Globus pallidus (tissue), 1 donor: ENCODE measurements at places on chromosomes 7 and 10.

DNA sequence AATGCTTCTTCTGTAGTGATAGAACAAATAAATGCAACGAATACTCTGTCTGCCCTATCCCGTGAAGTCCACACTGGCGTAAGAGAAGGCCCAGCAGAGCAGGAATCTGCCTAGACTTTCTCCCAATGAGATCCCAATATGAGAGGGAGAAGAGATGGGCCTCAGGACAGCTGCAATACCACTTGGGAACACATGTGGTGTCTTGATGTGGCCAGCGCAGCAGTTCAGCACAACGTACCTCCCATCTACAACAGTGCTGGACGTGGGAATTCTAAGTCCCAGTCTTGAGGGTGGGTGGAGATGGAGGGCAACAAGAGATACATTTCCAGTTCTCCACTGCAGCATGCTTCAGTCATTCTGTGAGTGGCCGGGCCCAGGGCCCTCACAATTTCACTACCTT, 45.8 kb downstream of the FIGNL1 start:
- no peak for DNase-seq

DNA sequence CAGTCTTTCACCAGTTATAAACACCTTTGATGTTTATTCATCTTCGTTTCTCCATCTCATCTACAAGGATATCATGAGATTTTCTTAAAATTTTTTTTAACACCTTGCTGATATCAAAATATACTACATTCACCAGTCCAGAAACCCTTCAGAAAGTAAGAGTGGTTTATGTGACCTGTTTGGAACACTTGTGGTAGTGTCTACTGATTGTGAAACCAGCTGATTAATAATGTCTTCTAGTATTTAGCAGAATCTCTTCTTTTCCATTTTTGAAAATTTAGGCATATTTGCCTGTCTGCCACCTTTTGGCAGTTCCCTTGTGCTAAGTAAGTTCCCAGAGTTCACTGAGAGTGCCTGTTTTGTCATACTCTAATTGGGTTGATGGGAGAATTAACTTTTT, 18.5 kb downstream of the DLD start:
- DNase-seq = no peak

DNA sequence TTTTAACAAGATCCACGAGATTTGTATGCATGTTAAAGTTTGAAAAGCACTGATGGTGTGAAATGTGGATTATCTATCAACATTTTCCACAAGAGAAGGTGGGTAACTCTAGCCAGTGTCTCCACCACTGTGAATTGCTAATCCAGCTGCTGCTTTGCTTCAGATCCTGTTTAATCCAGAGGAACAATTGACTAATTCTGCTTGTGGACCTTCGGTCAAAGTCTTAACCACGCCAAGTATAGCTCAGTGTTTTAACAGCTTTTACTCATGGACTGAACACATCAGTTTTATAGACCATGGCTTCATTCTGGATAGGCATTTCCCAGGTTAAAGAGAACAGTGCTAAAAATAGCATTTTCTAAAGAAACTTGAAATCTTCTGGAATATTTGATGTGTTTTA, 23.5 kb downstream of the ADK start:
- DNase-seq = no peak

DNA sequence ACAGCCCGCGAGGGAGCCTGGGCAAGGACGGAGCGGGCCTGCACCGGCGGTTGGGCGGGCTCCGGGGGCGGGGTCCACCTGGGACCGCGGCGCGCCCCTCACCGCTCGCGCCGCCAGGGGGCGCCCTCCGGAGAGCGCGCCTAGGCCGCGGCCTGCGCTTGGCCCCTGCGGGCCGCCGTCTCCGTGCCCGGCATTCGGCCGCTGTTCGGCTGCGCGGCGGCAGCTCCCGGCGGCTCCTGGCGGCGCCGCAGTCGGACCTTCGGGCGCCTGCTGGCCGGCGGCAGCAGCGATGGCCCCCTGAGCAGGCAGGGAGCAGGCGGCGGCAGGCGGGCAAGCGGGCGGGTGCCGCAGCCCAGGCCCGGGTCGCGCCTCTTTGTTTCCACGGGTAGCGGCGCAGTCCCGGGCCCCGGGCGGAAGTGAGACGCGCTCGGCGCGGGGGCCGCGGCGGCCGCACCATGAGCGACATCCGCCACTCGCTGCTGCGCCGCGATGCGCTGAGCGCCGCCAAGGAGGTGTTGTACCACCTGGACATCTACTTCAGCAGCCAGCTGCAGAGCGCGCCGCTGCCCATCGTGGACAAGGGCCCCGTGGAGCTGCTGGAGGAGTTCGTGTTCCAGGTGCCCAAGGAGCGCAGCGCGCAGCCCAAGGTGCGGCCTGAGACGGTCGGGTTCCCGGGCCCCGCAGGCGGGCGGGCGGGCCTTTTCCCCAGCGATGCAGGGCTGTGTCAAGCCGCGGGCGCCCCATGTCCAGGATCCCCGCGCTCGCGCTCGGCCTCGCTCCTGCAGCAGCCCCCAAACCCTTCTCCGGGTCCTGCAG, at the start of gene INTS15:
Gene INTS15, plus strand, starts transcription at position 193 of the 816 bp plus-strand sequence. Its CDS starts 263 bp downstream, at position 456.
- DNase-seq = peak; percentile 64
